ENCODE measurements at places on chromosomes 5 and 9.

GRCh38 chr5:26582350-26583045 is 455.9 kb downstream of the CDH9 start:
- DNase-seq: no peak

DNA sequence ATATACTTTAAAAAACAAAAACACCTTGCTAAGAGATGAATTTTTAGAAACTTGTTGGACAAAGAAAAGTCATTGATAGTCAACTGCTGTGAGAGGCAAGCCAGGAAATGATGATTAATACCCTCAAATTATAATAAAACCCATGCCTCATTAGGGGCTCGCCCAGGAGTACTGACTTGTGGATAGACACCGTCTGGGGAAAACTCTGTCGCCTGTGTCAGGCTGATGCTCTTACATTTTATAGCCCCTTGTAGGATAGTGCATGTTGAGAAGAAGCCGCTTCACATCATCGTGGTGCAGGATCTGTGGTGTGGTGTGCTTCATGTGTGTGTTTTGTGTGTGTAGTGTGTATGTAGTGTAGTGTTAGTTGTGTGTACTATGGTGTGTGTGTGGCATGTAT is 39.1 kb downstream of the SYK start:
- DNase-seq: peak; percentile 35

GRCh38 chr5:125120012-125120411 is 373.6 kb upstream of the ZNF608 start:
- DNase-seq: no peak

DNA sequence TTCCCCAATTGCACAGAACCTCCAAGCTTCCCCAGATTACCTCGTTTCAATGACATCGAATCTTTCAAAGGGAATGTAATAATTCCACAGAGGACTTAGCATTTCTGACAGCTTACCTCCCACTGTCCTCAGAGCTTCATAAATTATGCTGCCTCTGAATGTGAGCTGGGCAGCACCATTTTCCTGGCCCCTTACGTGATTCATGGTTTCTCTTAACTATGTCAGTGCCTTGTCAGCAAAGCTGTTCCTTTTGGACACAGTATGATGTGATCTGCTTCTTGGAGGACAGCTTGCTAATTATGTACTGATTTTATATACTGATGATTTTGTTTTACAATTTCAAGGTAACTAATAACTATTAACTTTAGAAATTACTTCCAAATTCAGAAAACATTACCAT is 27.7 kb upstream of the SSBP2 start:
- DNase-seq: no peak

Measured in activated CD8-positive, alpha-beta memory T cell treated with anti-CD3 and anti-CD28 coated beads for 24 hours (primary cell).